ENCODE measurements at places on chromosomes 2 and 18. TPM values are rescaled to one million over a fixed set of nuclear protein-coding genes. Genes with fewer than 3 reads are reported as not detected.

Gene TMEM37
- polyA plus RNA-seq: 12.7 TPM

Gene LIMS2
- 94.1 TPM for polyA plus RNA-seq

Gene AOX1
- 11.5 TPM for polyA plus RNA-seq

Gene RGPD3
- 0.08 TPM for polyA plus RNA-seq

DNA sequence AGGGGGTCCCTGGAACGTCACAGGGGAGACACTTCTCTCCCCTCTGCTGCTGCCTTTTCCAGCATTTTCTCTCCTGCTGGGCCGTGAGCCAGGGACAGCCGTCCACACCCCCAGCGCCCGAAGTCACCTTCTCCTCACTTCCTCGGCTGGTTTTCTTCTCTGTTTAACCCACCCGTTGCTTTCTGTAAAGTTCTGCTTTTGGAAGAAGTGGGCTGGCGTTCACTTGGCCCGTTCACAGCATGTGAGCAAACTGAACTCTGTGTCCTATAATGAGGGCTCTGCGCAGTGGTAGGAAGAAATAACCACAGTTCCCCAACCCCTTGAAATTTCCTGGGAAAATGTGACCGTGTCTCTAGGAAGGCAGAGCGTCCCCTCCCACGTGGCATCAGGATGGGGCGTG, 187.0 kb upstream of the HDAC4 start:
- no peak for DNase-seq

DNA sequence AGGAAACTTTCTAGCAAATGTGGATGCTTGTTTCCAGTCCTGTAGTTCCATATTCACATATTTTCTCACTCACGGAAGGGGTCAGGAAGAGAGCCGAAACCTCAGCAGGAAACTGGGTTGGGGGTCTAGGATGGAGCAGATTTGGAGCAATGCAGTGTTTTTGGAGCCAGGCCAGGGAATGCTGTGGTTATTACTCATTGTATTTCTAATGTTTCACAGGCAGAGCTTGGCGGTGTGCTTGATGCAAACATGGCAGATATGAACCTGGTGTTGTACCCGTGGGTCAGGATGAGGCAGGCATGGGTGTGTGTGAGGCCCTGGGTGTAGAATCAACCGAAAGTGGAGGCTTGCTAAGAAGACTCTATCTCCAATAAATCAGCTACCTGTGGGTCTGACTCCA, 34.6 kb upstream of the ACKR3 start:
- no peak for DNase-seq

Measured in stomach (tissue), 19 donors.